ENCODE measurements at places on chromosomes 1 and 21.

GRCh38 chr1:47898133-47898845, 98.9 kb downstream of the TRABD2B start:
- DNase-seq = no peak

DNA sequence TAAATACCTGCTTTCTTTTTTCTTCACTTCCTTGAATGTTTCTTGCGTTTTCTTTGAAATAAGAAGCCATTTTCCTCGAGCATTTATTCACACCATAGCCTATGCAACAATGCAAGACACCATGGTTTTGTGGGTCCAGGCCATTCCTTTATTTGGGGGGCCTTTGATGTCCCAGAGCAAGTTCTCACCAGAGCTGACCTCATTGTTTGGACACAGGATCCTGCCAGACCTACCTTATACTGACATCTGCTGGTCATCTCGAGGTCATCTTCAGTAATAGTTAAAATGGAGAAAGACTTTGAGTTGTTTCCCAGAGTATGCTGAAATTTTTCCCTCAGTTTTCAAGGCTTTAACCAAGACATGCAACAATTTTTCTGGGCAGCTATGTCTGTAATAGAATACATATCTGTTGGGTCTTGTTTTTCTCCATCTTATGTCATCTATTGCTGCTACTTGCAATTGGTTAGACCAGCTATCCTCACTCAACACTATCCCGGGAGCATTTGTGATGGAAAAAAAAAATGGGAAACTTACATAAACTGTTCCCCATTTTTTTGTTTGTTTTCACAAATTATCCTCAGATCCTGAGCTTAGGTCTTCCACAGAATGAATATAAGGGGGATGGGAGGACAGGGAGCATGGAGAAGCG, 34.0 kb upstream of the BACE2 start:
- no peak for DNase-seq

GRCh38 chr1:3779265-3779911, 6.8 kb downstream of the SMIM1 start:
- no peak for DNase-seq

GRCh38 chr1:203632941-203633340, 6.3 kb downstream of the ATP2B4 start:
- DNase-seq = no peak

- no peak for DNase-seq
Measured at GRCh38 chr1:169345511-169345910, 22.1 kb downstream of the NME7 start.

- no peak for DNase-seq
Measured at GRCh38 chr1:244963231-244963826, 99.0 kb upstream of the HNRNPU start.

- DNase-seq = peak; percentile 69
Measured at GRCh38 chr1:226082959-226083301, 20.4 kb downstream of the H3-3A start.

DNA sequence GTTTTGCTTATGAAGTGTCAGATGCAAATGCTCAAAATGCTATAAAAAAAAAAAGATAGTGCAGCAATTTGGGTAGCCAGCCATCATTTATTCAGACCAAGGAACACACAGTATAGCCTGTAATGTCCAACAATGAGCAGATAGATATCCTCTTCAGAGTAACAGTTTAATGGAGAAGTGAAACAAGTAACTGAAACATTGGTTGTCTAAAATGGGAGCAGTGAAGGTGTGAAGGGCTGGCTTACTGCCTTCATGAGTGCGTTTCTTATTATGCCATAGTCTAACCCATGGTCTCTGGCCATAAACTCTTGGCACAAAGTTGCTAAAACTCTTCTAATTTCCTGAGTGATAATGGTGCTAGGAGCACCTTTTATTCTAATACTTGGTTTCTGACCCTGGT, 11.4 kb downstream of the RGS5 start:
- DNase-seq = no peak

GRCh38 chr1:14160781-14161180, 437.7 kb upstream of the KAZN start:
- no peak for DNase-seq
